Lower leg skin (tissue), 4 donors: ENCODE measurements at places on chromosomes 7 and 10. TPM values are rescaled to one million over a fixed set of nuclear protein-coding genes. Genes with fewer than 3 reads are reported as not detected.

DNA sequence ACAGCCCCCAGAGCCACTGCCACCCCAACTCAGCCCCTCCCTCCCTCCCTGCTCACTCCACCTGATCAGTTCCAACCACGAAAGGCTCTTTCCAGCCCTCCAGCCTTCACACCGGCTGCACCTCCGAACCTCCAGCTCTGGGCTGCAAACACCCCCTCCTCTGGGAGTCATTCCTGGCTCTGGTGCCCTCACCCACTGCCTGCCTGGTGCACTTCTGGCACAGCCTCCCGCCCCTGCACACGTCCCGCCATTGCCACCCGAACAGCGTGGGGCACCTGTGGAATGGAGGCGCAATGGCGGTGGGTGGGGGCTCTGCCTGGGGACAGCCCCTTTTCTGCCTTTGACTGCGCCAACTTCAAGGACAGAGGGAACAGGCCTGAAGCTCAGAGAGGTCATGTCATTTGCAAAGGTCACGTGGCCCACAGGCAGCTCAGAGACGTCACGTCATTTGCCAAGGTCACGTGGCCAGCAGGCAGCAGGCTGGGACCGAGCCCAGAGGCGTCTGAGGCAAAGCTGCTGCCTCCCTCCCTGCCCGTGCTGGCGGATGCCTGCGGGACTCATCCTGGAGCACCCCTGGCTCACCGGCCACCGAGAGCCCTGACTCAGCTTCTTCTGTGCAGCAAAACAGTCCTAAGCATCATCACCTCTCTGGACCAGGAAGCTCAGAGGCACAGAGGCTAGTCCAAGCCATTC, 76.0 kb upstream of the DNAAF5 start:
- no peak for DNase-seq

- DNase-seq = no peak
These were observed 14.6 kb downstream of the ADRB1 start for GRCh38 chr10:114058297-114058696.

DNA sequence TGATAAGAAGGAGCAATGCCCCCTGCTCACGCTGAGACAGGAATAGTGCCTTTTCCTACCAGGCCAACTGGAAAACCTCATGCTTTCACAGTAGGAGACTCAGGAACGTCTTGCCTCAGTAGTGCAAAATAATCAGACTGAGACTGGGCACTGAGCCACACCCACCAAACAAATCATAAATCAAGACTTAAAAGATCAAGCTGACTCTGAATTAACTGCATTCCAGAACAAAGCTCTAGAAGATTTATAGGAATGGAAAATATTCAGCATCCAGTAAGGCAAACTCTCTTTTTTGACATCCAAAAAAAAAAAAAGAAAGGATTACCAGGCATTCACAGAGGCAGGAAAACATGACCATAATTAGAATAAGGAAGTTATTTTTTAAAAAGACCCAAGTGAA, 30.5 kb upstream of the SLC18A3 start:
- DNase-seq = no peak

Gene ACTA2
- total RNA-seq = 145 TPM
